ENCODE measurements at places on chromosomes 12 and 14. TPM values are rescaled to one million over a fixed set of nuclear protein-coding genes. Genes with fewer than 3 reads are reported as not detected.

Gene TOMM20L
- not detected for total RNA-seq

DNA sequence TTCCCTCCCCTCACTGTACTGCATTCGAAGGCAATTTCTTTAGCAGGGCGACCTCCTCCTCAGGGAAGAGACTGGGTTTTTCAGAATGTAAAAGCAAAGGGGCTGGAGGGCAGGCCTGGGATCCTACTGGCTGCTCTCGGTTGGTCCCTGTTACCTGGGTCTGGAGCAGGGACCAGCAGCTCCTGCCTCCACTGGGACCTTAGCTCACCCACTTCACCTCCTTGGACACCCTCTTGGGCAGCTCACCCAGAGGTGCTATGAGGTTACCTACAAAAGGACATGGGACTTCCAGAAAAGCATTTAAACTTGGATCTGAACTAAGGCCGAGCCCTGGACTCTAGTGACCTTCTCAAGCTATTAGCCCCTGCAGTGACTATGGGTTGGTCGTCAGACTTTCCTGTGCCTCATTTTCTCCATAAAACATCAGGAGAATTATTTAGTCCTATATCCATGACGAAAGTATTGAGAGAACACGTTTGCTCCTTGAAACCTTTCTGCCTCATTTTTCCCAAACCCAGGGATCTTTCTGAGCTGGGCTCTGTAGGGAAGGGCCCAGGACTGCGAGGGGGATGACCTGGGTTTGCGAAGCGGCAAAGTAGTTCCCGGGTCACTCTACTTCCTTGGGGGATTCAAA, 65.0 kb downstream of the FBXL14 start:
- DNase-seq: no peak
- H3K27ac ChIP-seq: no peak overlapping the region
- H3K4me3 ChIP-seq: peak overlapping the region; percentile 69
- peaks cover 72% of the 10 kb centered on the region for H3K27me3 ChIP-seq

Gene FAM181A
- total RNA-seq: not detected

Gene CEBPE
- total RNA-seq: 0.34 TPM

Gene KERA
- total RNA-seq: not detected

Gene COCH
- total RNA-seq: 5.8 TPM

GRCh38 chr14:88348546-88348945, 25.5 kb upstream of the KCNK10 start:
- no peaks in the 10 kb centered on the region for H3K4me1 ChIP-seq
- no peaks in the 10 kb centered on the region for H3K36me3 ChIP-seq
- no peak overlapping the region for H3K4me3 ChIP-seq
- DNase-seq: no peak
- no peak overlapping the region for H3K27ac ChIP-seq

Gene FKBP3
- total RNA-seq: 65.6 TPM

Gene TAS2R30
- 2.3 TPM for total RNA-seq

DNA sequence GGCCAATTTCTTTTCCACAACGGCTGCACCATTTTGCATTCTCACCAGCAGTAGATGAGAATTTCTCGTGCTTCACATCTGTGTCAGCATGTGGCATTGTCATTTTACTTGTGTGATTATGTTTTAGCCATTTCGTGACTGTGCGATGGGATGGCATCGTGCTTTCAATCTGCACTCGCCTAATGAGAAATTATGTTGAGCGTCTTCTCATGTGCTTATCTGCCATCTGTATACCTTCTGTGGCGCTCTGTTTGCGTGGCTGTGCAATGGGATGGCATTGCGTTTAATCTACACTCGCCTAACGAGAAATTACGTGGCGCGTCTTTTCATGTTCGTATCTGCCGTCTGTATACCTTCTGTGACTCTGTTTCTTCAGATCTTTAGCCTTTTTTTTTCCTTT, 14.9 kb upstream of the GPR132 start:
- DNase-seq: no peak
- no peaks in the 10 kb centered on the region for H3K27me3 ChIP-seq
- H3K4me1 ChIP-seq: peaks cover 21% of the 10 kb centered on the region
- H3K36me3 ChIP-seq: no peaks in the 10 kb centered on the region
- no peak overlapping the region for H3K4me3 ChIP-seq

GRCh38 chr14:55874785-55875184, 243.4 kb upstream of the PELI2 start:
- DNase-seq: no peak
- H3K4me1 ChIP-seq: no peaks in the 10 kb centered on the region
- H3K4me3 ChIP-seq: no peak overlapping the region
- H3K27ac ChIP-seq: no peak overlapping the region
- H3K27me3 ChIP-seq: peaks cover 11% of the 10 kb centered on the region
- no peaks in the 10 kb centered on the region for H3K36me3 ChIP-seq

GRCh38 chr14:61564618-61565091, 130.7 kb upstream of the HIF1A start:
- peak overlapping the region; percentile 1 for H3K27ac ChIP-seq
- peaks cover 19% of the 10 kb centered on the region for H3K36me3 ChIP-seq
- H3K27me3 ChIP-seq: no peaks in the 10 kb centered on the region
- peaks cover 74% of the 10 kb centered on the region for H3K4me1 ChIP-seq
- DNase-seq: no peak

Gene SDR9C7
- not detected for total RNA-seq

- DNase-seq: no peak
- H3K36me3 ChIP-seq: peaks cover 3% of the 10 kb centered on the region
- H3K27me3 ChIP-seq: no peaks in the 10 kb centered on the region
Measured at GRCh38 chr12:89875809-89876208, 167.2 kb upstream of the ATP2B1 start.

DNA sequence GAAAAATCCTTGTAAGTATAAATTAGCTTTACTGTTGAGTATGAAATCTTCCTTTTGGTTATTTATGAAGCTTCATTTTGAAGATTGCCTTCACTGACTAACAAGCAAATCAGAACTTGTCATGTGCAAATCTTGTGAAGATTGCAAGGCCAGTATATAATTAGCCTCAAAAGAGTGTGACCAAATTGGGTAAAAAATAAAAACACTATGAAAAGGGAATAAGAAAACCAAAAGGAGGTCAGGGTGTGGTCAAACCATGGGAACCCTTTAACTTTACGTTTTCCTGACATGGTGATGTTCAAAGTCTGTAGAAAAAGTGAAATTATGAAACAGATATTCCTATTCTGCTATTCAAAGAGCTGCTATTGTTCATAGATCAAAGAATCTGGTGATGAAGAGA, 230.3 kb downstream of the BCAT1 start:
- no peaks in the 10 kb centered on the region for H3K27me3 ChIP-seq
- no peak overlapping the region for H3K4me3 ChIP-seq
- H3K27ac ChIP-seq: peak overlapping the region; percentile 75
- H3K36me3 ChIP-seq: peaks cover 1% of the 10 kb centered on the region
- DNase-seq: no peak

Gene SCN8A
- 0.78 TPM for total RNA-seq

DNA sequence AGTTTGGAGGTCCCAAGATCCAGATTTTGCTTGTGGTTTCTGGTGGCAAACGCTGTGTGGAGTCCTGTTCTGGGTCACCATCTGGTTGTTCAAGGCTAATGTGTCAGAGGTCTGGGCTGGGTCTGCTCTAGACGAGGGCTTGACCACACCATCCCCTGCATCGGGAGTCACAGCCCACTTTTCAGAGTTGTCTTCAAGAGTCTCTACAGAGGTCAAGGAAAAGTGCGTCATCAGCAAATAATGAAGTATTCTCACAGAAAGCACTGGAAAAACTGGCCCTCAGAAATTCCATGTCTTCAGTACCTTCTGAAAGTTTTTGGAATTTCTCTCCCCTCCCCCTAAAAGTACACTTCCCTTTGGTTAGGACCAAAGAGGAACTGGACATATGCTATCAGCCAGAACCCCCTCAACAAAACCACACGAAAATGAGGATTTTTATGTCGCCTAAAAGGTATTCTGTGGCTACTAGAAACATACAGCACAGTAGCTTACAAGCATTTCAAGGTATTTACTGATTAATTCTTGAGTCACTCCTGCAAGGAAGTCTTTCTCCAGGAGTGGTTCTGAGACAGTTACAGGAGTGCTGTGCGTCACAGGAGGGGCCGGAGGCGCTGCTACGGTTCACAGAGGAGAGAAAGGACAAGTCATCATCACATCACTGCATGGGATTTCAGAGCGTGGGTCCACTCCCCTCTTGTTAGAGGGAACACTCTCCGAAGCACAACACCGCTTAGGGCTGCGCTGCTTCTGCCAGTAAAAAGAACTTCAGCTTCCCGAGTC, 35.4 kb downstream of the RAD52 start:
- H3K36me3 ChIP-seq: peaks cover 44% of the 10 kb centered on the region
- no peak overlapping the region for H3K4me3 ChIP-seq
- DNase-seq: no peak
- H3K4me1 ChIP-seq: peaks cover 11% of the 10 kb centered on the region
- H3K27ac ChIP-seq: no peak overlapping the region

GRCh38 chr12:129788506-129789084, 115.2 kb downstream of the TMEM132D start:
- no peak for DNase-seq
- H3K36me3 ChIP-seq: no peaks in the 10 kb centered on the region
- no peaks in the 10 kb centered on the region for H3K27me3 ChIP-seq
- no peak overlapping the region for H3K4me3 ChIP-seq
- H3K4me1 ChIP-seq: no peaks in the 10 kb centered on the region

Gene IAPP
- total RNA-seq: not detected

- H3K27me3 ChIP-seq: peaks cover 4% of the 10 kb centered on the region
- no peak for DNase-seq
- no peak overlapping the region for H3K27ac ChIP-seq
- no peaks in the 10 kb centered on the region for H3K36me3 ChIP-seq
- H3K4me1 ChIP-seq: no peaks in the 10 kb centered on the region
- H3K4me3 ChIP-seq: no peak overlapping the region
Measured at GRCh38 chr12:69620921-69621320, 10.2 kb upstream of the LRRC10 start.

Gene GDF3
- total RNA-seq: not detected

DNA sequence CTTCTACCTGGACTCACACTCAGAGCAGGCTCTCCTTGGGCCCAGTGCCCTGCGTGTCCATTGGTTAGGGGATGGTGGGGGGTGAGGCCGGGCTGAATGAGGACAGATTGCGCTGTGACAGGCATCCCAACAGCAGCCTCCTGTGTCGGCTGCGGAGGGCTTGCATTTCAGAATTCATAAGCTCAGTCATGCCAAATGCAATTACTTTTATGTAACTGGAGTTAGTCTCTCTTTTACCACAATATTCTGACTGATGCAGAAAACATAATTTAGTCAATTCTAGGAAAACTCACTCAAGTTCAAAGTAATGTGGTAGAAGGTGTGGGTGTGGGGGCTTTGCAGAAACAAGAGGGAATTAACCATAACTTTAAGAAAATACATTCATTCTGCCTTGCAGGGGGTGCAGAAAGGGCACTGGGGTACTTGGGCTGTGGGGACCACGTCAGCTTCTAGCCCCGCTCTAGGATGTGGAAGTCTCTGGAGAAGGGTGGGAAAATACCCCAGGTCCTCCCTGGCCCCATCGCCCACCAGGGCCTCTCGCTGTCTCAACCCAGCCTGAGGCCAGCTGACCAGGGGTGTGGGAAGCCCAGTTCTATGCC, 257.7 kb downstream of the ADGRD1 start:
- DNase-seq: peak; percentile 58
- H3K36me3 ChIP-seq: peaks cover 2% of the 10 kb centered on the region
- peak overlapping the region; percentile 13 for H3K27ac ChIP-seq
- H3K27me3 ChIP-seq: peaks cover 2% of the 10 kb centered on the region
- H3K4me3 ChIP-seq: no peak overlapping the region

DNA sequence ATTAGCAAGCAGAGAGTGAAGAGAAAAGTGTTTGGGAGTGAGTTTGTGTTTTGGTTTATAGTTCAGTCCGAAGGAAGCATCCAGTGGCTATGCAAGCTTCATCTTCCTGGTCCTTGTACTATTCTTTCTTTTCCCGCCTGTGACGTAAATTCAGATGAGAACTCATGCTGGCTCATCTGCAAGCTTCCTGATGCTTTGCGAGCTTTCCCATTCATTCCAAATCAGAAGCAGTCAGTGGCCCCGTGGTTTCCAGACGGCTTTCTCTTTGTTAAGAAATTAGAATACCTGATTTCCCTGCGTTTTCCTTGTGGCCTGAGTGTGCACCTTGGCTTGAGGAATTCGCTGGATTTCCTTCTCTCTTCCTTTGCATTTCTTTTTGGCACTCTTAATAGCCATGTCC, 89.5 kb downstream of the TESC start:
- no peak for DNase-seq
- no peak overlapping the region for H3K27ac ChIP-seq
- H3K4me3 ChIP-seq: no peak overlapping the region

GRCh38 chr12:131192951-131193350, 239.2 kb downstream of the ADGRD1 start:
- no peak overlapping the region for H3K27ac ChIP-seq
- DNase-seq: no peak
- peaks cover 10% of the 10 kb centered on the region for H3K27me3 ChIP-seq
- no peaks in the 10 kb centered on the region for H3K4me1 ChIP-seq
